Activated CD4-positive, alpha-beta T cell treated with anti-CD3 and anti-CD28 coated beads, Interleukin-2, amount 10 ng/mL, durations not matched to agents 7 days and 5 days (primary cell): ENCODE measurements at places on chromosomes 12 and 14. TPM values are rescaled to one million over a fixed set of nuclear protein-coding genes. Genes with fewer than 3 reads are reported as not detected.

CABP1 gene
- 0.29 TPM for total RNA-seq

KRT77 gene
- total RNA-seq: not detected

LRRC10 gene
- total RNA-seq: not detected

SPTLC2 gene
- total RNA-seq: 64.4 TPM

PLBD1 gene
- total RNA-seq: not detected

DNA sequence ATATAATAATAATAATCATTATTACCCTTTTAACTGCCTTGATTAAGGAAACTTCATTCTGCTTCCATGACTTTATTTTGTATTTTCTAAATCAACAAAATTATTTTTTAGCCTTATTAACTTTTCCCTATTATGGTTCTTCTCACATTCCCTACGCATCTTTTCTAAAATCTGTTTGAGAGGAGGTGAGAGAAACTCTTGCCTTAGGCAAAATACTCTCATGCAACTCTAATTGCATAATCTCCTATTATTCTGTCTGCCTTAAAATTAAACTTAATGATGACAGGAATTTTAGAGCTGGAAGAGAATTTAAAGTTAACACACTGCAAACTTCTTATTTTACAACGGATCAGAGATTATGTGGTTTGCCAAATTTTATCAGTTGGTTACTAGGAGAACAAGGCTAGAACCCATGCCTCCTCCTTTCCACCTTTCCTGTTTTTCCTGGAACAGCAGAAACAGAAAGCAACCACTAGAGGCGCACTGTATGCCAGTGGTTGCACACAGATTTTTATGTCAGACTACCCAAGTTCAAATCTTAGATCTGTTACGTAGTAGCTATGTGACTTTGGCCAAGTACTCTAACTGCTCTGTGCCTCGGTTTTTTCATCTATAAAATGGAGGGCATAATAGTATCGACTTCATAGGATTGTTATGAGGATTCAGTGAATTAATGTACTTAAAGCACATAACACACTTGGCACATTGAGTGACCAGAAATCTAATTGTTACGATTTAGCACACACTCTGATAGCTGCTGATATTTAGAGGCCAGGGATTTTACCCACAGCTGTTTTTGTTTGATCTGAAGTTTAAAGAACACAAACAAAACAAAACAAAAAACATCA is 4.3 kb upstream of the BRMS1L start:
- DNase-seq: peak; percentile 23

DNA sequence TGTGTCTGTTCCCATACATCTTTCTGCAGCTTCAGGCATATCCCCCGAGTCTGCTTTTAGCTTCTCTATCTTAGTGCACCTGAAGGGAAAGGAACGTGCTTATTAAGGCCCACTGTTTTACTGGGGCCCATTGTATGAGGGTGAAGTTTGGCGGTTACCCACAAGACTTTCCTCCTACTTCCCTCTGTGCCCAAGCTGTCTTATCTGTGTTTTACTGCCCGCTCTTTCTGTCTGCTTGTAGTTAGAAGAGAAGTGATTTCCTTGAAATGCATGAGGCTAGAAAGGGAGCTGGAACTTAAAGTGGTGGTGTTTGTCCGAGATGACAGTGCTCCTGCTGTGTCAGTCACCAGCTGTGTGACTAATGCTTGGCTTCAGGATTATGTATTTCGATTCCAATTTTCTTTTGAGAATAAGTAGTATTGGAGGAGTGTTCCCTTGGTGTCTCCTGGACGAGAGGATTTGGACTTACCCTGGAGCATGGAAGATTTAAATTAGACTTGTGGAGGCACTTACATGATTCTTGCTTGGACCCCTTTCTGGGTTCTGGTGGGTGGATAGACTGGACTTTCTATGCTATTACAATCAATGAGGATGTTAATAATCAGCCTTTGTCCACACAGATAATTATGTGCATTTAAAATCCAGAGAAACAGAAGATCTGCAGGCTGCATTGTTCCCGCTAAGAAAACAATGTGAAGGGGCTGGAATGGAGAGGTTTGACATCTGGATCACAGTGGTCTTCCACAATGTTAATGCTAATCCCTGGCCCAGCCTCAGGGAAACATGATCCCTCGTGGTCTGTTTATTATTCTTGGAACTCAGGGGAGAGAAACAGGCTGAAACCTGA is 13.9 kb upstream of the KRT86 start:
- DNase-seq: no peak

DNA sequence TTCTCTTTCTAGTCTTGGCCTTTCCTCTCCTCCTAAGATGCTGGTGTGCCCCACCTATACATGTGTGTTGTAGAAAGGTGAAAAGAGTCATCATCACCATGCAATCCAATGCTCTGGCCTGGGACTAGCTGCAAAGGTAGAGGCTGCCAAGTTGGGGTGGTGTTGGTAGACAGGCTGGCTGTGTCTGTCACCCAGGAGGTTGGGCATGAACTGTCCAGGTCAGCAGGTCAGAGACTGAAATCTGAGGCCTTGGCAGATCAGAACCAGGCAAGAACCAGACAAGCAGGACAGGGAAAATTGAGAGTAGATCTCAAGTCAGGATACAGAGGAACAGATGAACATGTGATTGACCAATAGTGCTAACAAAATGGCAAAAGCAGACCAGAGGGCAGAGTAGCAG is 26.2 kb downstream of the L2HGDH start:
- DNase-seq: no peak

DNA sequence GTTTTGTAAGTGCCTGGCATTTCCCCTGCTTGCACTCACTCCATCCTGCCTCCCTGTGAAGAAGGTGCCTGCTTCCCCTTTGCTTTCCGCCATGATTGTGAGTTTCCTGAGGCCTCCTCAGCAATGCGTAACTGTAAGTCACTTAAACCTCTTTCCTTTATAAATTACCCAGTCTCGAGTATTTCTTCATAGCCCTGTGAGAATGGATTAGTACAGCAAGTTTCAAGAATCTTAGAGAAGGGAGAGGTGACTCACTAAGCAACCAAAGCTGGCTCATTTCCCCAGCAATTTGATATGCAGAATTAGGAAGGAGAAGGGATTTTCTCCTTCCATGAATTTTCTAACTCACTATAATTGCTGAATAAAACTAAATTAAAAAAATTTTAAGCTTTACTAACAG is 251.0 kb upstream of the FOXG1 start:
- no peak for DNase-seq

GRCh38 chr12:111981987-111982386 is 31.0 kb downstream of the TMEM116 start:
- no peak for DNase-seq

GRCh38 chr12:121465921-121466793 is 66.2 kb downstream of the RNF34 start:
- DNase-seq: peak; percentile 44

GRCh38 chr14:44379292-44379977 is 127.6 kb downstream of the FSCB start:
- DNase-seq: no peak

DNA sequence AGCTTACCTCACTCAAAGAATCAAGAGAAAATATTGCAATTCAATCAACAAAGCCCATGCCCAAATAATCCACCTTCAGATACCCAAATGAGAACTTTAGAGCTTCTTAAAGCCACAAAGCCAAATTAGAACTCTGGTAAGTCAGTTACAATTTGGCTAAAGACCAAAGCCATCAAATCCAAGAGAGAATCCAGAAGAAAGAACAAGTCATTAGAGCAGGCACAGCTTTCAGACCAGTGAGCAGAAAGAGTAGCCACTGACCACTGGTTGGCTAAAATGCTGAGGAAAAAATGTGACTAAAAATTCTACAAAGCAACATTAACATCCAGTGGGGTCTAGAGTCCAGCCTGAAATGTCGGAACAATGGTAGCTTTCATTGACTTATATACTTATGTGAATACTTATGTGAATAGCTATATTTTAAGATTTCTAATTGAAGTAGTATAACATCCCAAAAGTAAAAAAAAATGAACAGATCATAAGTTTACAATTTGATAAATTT is 735.2 kb upstream of the TBX3 start:
- no peak for DNase-seq

GRCh38 chr12:47084172-47084571 is 4.4 kb upstream of the AMIGO2 start:
- DNase-seq: no peak
